Eye (tissue), 1 donor: ENCODE measurements at places on chromosomes 12 and 14.

DNA sequence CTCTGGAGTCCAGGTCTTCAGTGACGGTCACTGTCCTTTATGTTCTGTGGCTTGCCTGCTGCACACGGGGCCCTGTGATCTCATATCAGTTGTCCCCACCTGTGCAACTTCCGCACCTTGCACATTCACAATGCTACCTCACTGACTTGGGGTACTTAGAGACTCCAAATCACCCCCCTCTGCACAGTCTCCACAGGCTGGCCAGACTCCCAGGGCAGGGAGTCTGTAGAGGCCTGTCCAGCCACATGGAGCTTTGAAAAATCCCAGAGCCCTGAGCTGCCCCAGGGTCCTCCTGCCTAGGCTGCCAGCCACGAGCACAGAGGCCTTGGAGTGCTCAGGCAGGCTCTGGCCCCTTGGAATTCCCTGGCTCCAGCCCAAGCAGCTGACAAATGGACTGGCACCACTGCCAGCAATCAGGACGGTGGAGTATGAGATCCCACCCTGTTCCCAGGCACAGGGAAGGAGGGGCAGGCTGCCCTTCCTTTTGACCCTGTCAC lies 26.4 kb downstream of the CMKLR1 start:
- peak; percentile 50 for DNase-seq

- no peak for DNase-seq
These were observed 227.9 kb downstream of the TMEM132D start for GRCh38 chr12:129675947-129676346.

GRCh38 chr12:76628745-76629144 lies 69.2 kb upstream of the OSBPL8 start:
- no peak for DNase-seq

- peak; percentile 42 for DNase-seq
These were observed 1.4 kb downstream of the APAF1 start for GRCh38 chr12:98646294-98647090.

DNA sequence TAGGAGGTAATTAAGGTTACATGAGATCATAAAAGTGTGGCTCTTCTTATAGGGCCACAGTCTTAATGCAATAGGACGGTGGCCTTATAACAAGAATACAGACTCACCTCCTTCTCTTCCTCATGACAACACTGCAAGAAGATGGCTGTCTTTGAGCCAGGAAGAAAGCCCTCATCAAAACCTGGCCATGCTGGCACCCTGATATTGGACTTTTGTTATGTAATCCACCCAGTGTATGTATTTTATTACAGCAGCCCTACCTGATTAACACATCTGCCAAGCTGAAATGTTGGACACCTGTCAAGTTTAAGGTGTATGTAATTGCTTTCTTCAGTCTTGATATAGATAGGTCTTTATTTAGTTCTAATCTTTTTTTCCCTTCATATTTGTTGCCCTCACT lies 217.0 kb downstream of the GPHN start:
- DNase-seq: no peak

DNA sequence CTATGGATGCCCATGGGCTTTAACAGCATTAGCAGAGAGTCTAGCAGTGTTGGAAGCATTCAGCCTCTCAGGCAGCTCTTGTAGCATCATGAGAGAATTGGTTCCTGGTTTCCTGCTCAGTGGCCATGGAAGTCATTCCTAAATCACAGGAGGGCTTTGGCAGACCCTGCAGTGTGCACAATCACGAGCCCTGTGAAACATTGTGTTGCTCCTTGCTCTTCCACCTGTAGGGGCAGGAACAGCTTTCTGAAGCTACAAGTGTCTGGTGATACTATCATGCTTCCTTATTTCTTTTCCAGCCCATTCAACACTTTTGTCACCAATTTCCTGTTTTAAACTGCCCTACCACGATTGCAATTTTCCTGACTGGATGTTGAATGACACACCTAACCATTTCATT lies 402.2 kb upstream of the USP15 start:
- DNase-seq: no peak

DNA sequence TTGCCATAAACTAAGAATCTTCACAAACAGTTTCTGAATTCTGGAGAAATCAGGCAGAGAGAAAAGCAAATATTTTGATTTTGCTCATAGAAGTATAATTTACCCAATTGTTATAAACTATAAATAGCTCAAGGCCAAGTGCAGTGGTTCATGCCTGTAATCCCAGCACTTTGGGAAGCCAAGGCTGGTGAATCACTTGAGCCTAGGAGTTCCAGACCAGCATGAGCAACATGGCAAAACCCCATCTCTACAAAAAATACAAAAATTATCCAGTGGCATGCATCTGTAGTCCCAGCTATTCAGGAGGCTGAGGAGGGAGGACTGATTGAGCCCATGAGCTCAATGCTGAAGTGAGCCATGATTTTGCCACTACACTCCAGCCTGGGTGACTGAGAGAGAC lies 19.6 kb upstream of the MMP19 start:
- no peak for DNase-seq

DNA sequence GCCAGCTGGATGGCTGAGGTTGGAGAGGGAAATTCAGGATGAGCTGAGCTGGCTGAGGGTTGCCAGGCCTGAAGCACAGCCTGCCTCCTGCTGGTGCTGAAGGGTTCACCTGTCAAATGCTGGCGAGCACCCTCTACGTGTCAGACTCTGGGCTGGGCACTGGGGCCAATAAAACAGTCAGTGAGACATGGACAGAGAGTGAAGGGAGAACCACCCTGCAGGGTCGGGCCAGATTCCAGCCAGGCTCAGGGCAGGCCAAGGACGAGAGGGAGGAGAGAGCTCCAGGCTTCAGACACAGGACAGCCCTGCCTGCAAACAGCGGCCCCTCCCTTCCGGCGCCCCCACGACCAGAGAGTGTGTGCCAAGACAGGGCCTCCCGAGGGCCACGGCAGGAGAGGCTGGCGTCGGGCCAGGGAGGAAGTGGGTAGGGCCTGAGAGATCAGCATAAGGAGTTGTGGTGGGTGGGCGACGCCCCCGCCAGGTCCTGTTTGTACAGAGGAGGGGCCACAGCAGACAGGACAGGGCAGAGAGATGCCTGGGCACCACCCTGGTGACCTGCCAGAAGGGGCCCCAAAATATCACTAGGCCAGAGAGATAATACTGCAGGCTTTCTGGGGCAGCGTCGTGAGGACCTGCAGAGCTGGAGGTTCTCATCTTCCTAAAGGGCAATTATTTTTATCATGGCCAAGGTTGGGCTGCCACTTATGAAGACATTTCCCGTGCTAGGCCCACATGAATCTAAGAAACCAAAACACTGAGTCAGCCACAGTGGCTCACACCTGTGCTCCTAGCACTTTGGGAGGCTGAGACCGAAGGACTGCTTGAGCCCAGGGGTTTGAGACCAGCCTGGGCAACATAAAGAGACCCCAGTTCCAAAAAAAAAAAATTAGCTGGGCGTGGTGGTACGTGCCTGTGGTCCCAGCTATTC lies 73.1 kb upstream of the GPR68 start:
- no peak for DNase-seq

GRCh38 chr12:124898200-124898922 lies 16.1 kb downstream of the UBC start:
- DNase-seq: no peak

GRCh38 chr12:22410486-22410885 lies 76.0 kb upstream of the ST8SIA1 start:
- no peak for DNase-seq

GRCh38 chr12:123498126-123498825 lies 35.2 kb downstream of the RILPL1 start:
- DNase-seq: no peak

- DNase-seq: peak; percentile 57
These were observed 986 bp upstream of the NTF3 start for GRCh38 chr12:5430641-5431603.

GRCh38 chr12:121096199-121096798 lies 36.4 kb upstream of the P2RX7 start:
- no peak for DNase-seq

DNA sequence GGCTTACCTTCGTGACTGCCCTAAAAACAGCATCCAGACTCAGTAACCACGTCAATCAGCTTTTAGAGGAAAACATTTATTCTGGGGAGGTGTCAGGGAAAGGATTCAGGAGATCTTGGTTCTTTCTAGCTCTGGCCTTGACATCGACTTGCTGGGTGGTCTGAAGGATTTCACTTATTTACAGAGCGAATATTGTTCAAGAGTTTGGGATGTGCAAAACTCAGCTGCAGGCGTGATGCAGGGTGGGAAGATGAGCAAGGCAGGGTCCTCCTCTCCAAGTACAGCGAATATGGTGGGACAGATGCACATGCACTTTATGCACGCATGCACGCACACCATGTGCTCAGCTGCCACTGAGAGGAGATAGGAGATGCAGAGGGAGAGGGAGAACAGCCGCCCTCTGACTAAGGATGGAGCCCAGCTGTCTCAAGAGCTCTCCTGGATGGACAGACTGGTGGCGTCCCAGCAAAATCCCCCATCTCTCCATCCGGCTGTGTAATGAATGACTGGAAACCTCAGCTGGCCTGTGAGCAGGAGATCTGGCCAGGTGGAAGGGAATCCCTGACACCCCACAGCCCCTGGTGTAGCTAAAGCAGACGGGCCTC lies 24.4 kb upstream of the BDKRB1 start:
- peak; percentile 81 for DNase-seq

DNA sequence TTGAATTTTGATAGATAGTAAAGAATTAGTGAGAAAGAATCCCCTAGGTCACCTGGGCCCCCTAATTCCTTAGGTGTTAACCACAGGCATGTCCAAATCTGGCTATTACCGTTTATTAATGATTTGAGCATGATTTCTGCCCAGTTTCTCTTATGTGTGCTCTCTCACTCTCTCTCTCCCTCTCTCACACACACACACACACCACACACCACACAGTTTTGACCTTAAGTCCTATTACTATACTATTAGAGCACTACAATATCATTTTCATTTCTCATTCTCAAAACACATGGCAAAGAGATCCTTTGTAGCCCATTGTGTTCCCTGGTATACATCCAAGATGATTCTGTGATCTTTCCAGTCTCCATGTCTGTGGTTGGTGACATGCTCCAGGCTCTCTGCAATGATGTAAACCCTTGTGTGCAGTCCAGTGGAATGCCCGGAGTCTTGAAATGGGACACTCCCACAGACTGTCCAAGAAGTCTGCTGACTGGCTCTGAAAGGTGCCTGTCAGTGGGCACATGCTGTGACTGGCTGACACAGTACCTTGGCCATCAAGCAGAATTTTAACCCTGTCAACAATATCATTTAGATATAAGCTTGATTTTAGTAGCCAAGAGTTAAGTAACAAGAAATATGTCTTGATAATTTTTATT lies 96.2 kb downstream of the FIGNL2 start:
- DNase-seq: peak; percentile 45

DNA sequence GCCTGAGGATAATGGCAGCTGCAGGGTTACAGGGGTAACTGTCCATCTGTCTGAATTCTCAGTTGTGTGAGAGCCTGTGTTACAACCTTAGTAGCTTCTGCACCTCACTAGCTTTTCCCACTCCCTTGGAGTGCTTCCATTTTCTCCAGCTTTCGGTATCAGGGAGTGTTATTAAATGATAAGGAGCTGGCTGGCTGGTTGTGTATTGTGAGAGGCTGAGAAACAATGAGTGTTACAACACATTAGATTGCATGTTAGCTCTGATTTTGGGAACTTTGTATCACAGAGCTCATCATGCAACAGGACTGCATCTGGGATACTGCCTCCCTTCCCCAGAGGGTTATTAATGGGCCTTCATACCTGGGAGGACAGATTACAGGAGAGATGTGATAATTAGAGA lies 723.7 kb downstream of the DIO2 start:
- DNase-seq: no peak

DNA sequence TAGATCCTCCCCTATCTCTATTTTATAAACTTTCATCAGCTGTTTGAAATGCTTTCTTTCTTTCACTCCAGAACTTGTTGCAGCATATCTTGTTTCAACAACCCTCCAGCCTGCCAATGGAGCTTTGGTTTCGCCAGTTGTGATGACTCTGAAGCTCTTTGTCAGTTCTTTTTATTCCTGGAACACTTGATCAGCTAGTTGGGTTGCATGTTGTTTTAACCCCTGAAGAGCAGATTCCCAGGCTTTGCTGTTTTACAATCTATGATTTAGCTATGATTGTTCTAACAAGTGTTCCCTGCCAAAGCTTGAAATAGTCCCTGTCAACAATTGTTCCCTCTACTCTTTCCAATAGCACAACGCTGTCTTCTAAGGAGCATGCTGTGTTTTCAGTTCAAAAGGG lies 50.6 kb upstream of the FUT8 start:
- peak; percentile 31 for DNase-seq

GRCh38 chr14:76125511-76125910 lies 26.2 kb upstream of the GPATCH2L start:
- no peak for DNase-seq

- peak; percentile 54 for DNase-seq
These were observed 210.6 kb downstream of the PHLDA1 start for GRCh38 chr12:75820848-75821578.

DNA sequence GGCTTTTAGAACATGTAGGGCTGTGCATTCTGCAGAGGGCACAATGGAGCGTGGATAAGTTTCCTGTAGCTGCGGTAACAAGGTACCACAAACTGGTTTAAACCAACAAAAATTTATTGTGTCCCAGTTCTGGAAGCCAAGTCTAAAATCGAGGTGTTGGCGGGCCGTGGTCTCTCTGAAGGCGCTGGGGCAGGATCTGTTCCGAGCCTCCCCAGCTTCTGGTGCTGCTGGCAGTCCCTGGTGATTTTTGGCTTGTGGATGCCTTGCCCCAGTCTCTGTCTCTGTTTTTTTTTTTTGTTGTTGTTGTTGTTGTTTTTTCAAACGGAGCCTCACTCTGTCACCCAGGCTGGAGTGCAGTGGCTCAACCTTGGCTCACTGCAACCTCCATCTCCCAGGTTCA lies 77.5 kb downstream of the ACACB start:
- no peak for DNase-seq

- no peak for DNase-seq
These were observed 3.0 kb upstream of the EP400 start for GRCh38 chr12:131946757-131947156.

- no peak for DNase-seq
These were observed 583 bp downstream of the CPNE8 start for GRCh38 chr12:38904537-38905479.

DNA sequence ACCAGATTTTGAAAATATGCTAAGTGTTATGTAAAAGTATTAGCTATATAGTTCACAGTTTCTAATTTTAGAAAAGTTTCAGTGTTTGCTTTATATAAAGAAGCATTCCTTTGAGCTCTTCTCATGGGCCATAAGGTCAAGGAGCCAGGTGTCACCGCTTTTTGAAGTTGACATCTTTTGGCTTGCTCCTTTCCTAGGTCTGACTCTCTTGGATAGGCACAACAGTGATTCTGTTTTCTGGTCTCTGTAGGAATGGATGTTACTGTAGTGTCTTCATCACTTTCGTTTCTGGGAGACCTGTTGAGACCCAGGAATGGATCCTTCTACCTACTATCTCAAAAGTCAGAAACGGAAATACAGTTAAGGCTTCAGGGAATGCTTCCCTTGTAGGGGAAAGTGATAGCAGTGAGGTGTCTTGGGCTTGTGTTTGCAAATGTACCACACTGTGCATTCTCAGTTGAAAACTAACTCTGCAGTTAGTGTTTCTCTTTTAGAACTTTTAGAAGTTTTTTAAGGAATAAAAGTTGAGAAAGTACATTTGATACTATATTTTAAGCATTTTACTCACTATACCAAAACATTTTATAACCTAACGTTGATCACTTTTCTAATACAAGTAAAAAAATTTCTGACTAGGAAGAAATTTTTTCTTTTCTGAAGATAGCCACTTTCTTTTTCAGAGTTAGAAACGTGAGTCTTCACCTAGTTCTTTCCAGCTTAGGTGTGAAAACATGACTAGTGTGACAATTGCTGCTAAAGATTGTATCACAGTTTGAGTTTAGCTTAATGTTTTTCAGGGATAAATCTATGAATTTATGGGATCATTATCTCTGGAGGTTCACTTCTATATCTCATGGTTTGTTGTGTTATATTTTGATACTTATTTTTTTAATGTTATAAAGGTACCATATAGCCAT lies 20.8 kb downstream of the VRK1 start:
- no peak for DNase-seq
